ENCODE measurements at places on chromosomes 4 and X.

GRCh38 chr4:120059036-120059435 lies 7.6 kb downstream of the MAD2L1 start:
- no peak for DNase-seq

DNA sequence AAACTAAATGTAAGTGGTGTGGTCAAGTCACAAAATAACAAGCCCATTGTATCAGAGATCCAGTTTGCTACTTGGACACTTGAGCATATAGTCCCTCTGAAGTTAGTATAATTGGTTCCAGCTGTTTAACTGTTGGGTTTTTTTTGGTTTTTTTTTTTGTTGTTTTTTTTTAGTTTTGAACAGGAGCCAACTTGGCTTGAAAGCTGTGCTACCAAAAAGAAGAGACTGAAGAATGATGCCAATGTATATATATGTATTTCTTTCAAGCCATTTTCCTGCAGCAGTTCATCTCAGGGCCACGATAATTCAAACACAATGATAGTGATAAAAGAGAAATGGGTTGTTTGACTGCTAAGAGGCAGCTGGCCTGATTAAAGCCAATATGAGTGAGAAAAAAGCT lies 138.3 kb downstream of the PCDH18 start:
- DNase-seq, result peak; percentile 54

DNA sequence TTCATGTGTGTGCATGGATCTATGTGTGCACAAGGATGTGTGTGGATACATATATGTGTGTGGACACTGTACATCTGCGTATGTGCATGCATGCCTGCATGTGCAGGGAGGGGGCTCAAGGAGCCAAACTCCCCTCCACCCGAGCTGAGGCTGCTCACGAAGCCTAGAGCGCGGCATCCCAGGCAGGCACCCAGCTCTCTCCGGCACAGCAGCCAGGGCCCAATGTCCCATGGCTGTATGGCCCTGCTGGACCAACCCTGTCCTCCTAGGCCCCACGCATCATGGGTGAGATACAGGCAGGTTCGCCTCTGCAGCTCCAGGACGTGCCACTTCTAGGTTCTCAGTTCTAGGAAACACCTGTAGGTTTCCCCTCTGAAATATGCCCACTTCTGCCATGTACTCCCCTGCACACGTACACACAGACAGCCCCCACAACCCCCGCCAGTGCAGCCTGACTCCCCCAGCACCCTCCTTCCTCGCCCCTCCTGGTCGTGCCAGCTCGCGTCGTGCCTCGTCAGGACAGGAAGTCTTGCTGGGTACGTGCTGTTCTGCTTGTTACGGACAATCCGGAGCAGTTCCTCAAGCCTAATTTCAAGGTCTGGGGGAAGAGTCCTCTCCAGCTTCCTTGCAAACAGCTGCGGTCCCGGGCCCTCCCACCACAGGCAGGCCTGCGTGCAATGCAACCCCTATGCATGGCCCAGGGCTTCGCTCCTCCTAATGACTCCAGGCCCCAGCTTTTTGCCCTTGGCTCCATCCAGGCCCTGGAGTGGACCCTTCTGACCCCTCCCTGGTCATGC lies 3.2 kb upstream of the ADRA2C start:
- DNase-seq, result no peak

GRCh38 chr4:185847352-185848097 lies 35.5 kb upstream of the SORBS2 start:
- DNase-seq, result peak; percentile 83

- no peak for DNase-seq
Observed at GRCh38 chrX:126985981-126986380, 166.5 kb downstream of the PRR32 start.
